Stimulated activated CD4-positive, alpha-beta T cell treated with anti-CD3 and anti-CD28 coated beads, TNF-alpha, amount 100 ng/mL, for 24 hours (primary cell): ENCODE measurements at places on chromosomes 5 and 9.

DNA sequence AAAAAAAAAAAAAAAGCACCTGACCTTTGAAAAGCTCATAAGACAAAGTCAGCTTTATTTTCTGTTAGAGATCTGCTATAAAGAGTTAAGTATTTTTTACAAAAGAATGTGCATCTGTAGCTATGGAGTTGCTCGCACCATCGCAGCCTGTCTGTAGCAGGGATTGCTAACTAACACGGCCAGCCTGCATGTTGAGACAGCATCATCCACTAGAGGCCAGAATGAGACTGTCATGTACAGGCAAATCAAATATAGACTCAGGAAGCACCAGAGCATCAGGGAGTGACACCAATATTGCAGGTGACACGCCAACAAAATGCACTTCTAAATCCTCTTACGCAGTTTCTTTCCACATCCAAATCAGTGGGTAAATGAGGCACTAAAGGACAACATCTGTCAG is 136.3 kb upstream of the RASEF start:
- DNase-seq, result no peak

- no peak for DNase-seq
Measured at GRCh38 chr9:88742483-88742882, 207.5 kb downstream of the NXNL2 start.

- no peak for DNase-seq
Measured at GRCh38 chr5:170818232-170818631, 34.7 kb downstream of the GABRP start.

- no peak for DNase-seq
Measured at GRCh38 chr5:57292336-57292735, 118.5 kb downstream of the GPBP1 start.

- no peak for DNase-seq
Measured at GRCh38 chr9:123421186-123421585, 65.2 kb downstream of the CRB2 start.

DNA sequence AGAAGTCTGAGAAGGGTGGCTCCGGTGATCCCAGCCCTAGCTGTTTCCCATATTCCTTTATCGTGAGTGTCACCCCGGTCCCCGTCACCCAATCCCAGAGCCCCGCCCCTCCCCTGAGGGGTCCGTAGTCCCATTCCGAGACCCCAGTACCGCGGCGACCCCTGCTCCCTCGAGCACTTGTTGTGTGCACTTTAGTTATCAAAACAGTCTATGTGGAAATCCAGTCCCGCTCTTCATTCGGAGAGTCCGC is 223 bp downstream of the LRSAM1 start:
- DNase-seq, result no peak

DNA sequence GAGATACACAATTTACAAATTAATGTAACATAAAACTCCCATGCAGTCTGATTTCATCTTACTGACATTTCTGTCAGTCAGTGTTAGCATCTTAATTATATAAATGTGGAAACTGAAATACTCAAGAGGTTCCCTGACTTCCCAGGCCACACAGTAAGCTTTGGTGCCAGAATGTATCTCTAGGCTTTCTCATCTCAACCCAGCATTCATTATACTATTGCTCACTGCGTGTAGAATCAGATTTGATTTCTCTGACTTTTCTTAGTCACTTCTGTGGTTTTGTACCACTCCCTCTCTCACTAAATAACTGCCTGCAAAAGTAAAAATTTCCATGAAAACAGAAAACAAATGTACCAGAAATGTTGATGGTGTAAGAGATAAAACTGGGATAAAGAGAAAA is 31.7 kb upstream of the CDKN2B start:
- no peak for DNase-seq

DNA sequence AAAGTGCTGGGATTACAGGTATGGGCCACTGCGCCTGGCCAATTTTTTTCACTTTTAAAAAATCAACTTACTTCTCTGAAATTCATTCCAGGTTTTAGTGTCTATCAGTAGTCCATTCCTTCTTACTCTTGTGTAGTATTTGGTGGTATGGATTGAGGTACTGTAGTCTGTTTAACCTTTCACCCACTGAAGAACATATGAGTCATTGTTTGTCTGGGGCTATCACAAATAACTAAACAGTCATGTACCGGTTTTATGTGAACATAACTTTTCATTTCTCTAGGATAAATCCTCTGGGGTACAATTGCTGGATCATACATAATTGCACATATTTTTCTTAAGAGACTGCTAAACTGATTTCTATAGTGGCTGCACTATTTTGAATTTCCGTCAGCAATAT is 1188.0 kb upstream of the CDH9 start:
- no peak for DNase-seq

DNA sequence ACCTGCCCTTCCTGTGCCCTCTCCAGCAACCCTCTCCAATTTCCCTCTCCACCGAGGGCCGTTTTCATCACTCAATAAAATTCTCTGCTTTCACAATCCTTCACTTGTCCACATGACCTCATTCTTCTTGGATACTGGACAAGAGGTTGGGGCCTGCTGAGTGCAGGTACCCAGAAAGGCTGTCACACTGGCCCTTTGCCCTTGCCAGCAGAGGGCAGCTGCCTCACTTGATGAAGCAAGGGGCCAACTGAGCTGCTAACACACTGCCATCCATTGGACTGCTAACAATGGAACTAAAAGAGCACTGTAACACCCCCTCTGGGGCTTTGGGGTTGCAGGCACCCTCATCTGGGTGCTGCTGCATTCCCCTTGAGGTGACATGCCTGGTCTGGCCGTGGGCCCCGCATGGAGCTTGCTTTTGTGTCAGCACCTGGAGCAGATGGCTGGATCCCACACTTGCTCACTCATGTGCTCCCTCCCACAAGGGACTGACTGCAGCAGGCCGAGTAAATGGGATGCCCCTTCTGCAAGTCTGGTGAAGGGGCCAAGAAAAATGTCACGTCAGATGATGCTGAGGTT is 308.1 kb upstream of the ADCY2 start:
- DNase-seq, result no peak

DNA sequence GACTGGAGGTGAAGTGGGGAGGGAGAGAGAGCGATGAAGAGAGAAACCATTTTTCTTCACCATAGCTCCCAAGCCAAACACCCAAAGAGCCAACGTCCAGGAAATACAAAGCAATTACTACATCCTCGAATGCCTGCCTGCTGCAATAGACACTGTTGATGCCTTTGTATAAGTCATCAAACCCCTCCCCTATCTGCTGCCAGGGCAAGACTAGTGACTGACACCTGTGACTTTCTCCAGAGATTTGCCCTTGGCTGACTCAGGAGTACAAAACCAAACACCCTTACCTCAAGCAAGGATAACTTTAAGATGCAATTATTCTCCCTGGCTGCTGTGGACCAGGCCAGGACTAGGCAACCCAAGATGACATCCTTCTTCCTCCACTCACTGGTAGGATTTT is 81.8 kb upstream of the RASA1 start:
- DNase-seq, result no peak

DNA sequence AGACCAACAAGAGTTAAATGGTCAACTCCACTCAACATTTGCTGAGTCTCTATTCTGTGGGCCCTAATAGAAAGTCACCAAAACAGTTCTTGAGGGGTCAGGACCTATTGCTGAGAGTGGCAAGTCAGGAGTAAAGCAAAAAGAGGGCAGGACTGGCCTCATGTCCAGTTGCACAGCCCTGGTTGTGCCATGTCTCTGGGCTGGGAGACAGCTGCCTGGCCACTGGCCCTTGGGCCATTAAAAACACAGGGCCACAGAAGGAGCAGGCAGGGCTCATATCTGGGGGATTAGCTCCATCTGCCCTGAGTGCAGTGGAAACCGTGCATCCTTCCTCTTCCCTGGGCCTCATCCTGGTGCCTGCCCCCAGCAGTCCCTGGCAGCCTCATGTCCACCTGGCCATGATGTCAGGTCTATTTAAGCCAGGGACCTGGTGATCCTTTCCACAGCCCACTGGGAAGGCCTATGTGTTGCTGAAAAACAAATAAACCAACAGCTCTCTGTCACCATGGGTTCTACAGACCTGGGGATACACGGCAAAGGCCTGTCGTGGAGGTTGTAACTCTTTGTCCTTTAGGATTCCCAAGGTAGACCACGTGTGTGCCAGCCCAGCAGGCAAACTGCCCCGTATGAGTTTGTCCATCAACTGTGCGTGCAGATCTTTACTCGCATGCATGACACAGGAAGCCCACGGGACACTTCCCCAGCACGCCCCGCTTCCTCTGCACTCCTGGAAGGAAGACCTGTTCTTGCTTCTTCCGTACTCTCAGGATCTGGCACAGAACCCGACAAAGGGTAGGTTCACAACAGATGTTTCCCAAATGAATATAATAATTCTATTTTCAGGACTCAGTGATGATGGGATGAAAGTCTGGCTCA is 148.8 kb downstream of the MTX3 start:
- no peak for DNase-seq

DNA sequence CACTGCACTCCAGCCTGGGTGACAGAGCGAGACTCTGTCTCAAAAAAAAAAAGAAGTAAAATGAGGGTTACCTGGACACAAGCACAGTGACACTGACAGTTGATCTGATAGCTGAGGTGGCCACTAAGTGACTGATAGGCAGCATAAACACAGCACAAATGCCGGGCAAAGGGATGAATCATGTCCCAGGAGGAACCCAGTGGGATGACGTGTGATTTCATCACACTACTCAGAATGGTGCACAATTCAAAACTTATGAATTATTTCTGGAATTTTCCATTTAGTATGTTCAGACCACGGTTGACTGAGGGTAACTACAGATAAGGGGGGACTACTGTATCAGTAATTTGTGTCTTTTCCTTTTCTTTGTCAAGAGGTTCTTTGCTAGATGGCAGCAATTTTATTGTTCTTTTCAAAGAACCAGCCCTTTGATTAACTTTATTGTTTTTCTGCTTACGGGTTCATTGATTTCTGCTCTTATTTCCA is 34.3 kb upstream of the RNF130 start:
- no peak for DNase-seq

DNA sequence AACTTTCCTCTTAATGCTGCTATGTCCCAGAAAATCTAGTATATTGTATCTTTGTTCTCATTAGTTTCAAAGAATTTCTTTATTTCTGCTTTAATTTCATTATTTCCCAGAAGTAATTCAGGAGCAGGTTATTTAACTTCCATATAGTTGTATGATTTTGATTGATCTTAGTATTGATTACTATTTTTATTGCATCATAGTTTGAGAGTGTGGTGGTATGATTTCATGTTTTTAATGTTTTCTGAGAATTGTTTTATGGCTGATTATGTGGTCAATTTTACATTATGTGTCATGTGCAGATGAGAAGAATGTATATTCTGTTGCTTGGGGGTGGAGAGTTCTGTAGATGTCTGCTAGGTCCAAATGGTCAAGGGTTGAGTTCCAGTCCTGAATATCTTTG is 425.6 kb upstream of the RORB start:
- no peak for DNase-seq

- DNase-seq, result no peak
Measured at GRCh38 chr5:176700239-176700847, 53.1 kb downstream of the TSPAN17 start.

DNA sequence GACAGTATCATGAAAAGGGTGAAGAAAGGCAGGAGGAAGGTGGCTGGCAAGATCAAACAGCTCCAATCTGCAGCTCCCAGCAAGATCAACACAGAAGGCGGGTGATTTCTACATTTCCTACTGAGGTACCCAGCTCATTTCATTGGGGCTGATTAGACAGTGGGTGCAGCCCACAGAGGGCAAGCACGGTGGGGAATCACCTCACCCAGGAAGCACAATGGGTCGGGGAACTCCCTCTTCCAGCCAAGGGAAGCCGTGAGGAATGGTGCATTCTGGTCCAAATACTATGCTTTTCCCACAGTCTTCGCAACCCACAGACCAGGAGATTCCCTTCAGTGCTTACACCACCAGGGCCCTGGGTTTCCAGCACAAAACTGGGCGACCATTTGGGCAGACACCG is 66.8 kb downstream of the CAMSAP1 start:
- no peak for DNase-seq
